WERI-Rb-1 (cell line): ENCODE measurements at places on chromosomes 11 and 22.

DNA sequence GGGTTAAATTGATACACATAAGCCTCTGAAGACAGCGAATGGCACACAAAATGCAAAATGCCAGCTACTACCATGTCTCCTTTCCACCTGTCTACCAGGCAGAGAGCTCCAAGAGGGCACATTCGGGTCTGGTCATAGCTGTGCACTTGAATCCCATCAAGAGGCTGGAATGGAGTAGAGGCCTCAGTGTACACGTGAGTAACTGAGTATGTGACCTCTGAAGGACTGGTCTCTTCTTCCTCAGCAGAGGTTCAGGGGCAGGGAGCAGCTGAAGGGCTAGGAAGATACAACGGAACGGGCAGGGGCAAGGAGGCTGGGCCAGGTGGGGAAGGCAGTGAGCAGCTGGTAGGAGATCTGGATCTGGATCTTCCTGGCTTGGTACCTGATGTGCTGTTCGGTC lies 56.3 kb upstream of the PHOX2A start:
- DNase-seq: no peak

DNA sequence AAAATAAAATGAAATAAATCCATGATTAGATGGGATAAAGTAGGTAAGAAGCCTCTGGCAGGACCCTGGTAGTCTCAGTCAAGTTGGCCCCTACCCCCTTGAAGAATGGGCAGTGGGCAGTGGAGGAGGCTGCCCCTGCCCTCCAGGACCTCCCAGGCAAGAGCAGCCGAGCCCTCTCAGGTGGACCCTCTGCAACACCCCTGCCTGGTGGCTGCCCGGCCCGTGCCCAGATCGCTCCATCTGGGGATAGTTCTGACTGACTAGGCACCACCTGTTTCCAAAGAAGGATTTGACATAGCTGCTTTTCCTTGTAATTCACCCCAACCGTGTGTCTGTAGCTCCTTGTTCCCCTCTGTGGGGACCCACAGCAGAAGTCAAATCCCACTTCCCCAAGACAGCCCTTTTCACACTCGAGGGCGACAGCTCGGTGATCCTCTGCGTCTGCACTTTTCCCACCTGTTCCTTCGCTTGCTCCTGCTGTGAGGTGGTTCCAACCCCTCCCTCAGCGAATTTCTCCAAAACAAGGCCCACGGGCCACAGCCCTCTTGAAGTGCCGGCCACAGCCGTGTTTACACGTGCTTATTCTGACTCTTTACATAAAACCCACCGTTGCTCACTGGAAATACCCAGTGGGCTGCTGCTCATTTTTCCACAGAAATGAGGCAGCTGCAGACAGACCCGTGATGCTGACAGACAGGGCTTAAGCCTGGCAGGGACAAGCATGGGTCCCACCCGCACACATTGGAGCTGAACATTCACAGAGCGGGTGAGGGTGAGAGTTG lies 5.5 kb upstream of the TMPRSS13 start:
- no peak for DNase-seq

- DNase-seq: no peak
Observed at GRCh38 chr11:78647266-78647915, 72.7 kb upstream of the NARS2 start.

GRCh38 chr11:46663277-46663940 lies 37.0 kb downstream of the ARHGAP1 start:
- no peak for DNase-seq

DNA sequence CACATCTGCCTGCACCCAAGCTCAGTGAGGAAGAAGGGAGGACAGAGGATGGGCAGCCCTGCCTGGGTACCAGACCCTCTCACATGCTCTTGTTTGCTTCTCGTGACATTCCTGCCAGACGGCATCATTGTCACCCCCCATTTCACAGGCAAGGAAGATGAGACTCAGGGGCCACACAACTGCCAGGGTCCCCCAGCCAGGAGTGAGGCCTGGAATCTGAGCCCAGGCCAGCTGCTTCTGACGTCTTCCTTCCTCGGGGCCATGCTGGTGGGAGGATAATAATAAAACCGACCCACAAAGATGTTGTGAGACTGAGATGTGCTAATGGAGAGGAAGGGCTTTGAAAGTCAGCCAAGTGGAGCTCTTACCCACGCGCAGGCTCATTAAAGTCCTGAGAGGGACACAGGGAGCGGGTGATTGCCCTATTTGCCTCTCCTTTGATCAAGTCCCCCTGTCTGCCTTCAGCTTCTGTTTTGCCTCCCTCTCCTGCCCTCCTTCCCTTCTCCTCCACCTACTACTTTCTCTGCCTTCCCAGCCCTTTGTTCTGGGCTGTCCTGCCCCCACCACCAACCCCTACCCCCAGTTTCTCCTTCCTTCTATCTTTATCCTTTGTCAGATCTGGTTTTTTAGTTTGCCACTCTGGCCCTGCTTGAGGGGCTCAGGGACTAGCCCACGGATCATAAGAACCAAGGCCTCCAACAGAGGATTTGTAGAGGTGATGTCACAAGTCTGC lies 62.7 kb downstream of the MCM5 start:
- DNase-seq: no peak

GRCh38 chr11:36953976-36954375 lies 355.9 kb upstream of the RAG2 start:
- no peak for DNase-seq

GRCh38 chr11:36389811-36390210 lies 93.7 kb downstream of the PRR5L start:
- DNase-seq: no peak

GRCh38 chr11:130269326-130269943 lies 45.3 kb downstream of the ZBTB44 start:
- DNase-seq: no peak

DNA sequence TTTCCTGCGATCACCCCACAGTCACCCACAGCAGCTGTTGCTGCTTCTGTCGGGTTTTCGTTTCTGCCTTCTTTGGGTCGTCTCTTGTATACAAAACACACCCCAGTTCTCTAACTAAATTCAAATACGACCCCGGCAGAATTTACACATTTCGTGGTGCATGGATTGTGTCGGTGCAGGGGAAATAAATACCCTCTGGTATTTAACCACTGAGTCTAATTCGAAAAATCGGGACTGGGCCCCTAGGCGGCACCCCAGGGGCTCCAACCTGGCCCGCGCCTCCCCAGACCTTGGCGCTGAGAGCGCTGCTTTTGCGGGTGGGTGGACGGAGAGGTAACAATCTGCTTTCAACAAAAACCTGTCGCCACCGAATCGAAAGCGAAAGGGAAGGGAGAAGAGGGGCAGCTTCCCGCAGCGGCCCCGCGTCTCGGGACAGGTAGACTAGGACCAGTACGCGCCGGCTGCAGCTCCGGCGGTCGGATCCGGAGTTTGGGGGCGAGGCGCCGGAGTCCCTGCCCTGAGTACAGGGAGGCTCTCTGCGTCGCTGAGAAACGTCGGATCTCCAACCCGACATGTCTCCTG lies 4.4 kb downstream of the ALX4 start:
- no peak for DNase-seq

- no peak for DNase-seq
Observed at GRCh38 chr11:118168751-118169150, 7.7 kb downstream of the SCN2B start.

DNA sequence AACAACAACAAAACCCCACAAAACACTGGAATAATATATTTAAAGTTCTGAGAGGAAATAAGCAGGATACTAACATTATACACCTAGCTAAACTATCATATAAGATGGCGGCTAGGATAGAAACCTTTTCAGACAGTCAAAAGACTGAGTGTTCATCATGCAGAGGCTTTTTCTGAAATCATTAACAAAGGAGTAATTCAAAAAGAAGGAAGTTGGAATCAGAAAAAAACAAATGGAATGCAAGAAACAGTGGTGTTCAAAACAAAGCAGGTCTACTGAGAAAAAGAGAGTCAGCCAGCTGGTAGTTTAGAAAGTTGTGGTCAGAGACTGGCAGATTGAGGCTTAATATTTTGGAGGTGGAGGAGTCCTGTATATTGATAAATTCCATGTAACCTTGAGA lies 30.1 kb upstream of the ZBTB44 start:
- no peak for DNase-seq

- DNase-seq: no peak
Observed at GRCh38 chr22:32684822-32685187, 116.7 kb upstream of the TIMP3 start.

DNA sequence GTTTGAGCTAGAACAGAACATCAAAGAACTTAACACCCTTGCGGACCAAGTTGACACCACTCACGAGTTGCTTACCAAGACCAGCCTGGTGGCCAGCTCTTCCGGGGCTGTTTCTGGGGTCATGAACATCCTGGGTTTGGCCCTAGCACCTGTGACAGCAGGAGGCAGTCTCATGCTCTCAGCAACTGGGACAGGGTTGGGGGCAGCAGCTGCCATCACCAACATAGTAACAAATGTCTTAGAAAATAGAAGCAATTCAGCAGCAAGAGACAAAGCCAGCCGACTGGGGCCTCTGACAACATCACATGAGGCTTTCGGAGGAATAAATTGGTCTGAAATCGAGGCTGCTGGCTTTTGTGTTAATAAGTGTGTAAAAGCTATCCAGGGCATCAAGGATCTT lies 8.7 kb downstream of the APOL5 start:
- no peak for DNase-seq

GRCh38 chr11:34318111-34319037 lies 39.4 kb downstream of the ABTB2 start:
- no peak for DNase-seq

DNA sequence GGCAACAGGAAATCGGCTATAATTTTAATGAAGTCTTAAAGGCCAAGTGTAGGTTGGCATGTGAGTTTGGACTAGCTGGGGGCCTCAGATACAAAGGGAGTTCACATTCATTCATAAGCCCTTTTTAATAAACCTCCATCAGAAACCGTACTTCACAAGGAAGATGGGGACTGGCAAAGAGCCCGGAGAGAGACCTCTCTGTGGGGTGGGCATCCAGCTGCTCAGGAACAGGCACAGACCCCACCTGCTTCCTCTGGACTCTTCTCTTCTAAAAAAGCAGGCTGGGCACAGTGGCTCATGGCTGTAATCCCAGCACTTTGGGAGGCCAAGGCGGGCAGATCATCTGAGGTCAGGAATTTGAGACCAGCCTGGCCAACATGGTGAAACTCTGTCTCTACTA lies 3.9 kb upstream of the ARFGAP3 start:
- no peak for DNase-seq

DNA sequence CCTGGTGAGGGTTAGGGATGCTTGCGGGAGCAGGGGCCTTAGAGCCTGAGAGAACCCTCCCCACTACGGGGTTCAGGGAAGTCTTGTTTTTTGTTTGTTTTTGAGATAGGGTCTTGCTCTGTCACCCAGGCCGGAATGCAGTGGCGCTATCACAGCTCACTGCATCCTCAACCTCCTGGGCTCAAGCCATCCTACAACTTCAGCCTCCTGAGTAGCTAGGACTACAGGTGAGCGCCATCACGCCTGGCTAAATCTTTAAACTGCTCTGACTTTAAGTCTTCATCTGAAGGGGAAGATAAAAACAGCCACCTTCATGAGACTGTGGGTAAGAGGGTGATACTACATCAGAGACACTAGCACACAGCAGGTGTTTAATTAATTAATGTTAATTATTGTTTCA lies 28.5 kb downstream of the SERPIND1 start:
- DNase-seq: no peak

GRCh38 chr22:32754413-32755041 lies 47.0 kb upstream of the TIMP3 start:
- no peak for DNase-seq
